ENCODE measurements at places on chromosomes 1 and 21.

- DNase-seq = no peak
Observed at GRCh38 chr1:158011714-158012113, 18.3 kb downstream of the KIRREL1 start.

DNA sequence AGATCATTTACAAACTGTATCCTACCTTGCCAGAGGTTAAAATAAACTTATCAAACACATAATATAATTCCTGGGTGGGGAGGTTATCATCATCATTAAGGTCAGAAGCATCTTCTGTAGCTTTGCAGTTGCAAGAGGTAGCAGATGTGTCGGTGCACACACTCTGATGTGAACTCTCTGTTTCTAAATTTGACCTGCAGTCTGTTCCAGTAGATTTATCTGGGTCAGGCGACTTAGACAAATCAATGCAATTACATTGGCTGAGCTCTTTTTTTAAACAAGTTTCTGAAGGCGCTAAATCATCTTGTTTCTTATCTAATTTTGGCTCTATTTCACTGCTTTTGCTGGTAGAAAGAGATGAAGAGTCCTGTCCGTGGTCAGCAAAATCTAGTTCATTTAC, 70.4 kb downstream of the PRPF38A start:
- no peak for DNase-seq

- no peak for DNase-seq
Observed at GRCh38 chr1:58710190-58711085, 10.6 kb upstream of the MYSM1 start.

DNA sequence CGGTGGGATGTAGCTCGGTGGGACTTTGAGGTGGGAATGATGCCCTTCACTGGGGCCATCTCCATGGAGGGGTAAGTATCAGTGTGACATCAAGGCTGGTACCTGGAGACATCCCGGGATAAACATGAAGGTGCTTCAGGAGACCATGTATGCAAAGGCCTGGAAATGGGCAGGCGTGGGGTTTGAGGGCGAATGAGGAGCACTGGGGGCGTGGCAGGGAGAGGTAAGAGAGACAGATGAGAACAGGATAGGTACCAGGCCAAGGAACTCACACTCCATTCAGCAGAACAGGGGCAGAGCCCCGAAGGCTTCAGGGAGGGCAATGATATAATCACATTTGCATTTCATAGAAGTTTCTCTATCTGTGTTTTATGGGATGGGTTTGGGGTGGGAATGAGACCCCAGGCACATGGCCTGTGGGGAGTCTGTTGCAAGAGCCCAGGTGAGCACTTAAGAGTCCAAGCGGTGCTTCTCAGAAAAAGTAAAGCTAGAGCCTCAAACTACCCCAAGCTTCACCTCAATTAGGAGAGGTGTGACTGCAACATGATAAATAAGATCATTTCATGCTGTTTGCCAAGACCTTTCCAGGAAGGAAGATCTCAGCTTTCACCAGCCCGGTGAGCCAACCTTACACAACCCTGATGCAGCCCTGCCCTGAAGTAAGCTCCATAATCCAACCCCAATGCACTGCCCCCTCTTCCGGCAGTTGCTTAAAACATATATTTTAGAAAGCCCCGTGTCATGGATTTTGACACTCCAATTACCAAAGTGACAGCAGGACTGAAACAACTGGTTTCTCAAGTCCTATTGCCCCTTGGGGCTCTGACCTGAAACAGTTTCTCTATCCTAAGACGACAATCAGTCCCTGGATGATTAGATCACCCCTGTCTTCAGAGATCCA, 7.4 kb downstream of the S100A9 start:
- no peak for DNase-seq

DNA sequence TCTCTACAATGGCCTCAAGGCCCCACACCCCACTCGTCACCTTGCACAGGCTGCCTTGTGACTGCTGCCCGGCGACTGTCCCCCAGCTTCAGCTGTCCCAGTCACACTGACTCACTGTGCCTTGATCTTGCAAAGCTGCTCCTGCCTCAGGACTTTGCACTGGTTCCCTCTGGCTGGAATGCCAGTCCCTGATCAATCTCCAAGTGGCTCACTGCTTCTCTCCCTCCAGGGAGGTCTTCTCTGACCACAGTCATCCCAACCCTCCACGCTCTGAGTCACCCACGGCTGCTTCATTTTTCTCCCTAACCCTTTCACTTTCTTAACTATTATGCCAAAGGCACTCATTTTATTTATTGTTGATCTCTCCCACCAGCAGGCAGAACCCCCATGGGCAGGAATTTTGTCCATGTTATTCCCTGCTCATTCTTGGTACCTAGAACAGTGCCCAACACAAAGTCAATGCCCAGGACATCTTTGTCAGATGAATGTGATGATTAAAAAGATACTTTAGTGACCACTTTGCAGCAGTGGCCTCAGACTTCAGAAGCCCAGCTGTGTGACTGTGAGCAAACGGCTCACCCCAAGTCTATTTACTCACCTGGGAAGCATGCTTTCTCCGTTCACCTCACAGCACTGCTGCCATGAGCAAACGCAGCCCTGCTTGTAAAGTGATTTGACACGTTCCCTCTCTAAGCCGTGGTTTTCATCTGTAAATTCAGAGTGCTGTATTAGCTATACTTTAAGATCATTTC, 53.4 kb downstream of the ZBTB18 start:
- DNase-seq = no peak

Measured in NCI-H524 treated with DMSO at 0.1 percent for 48 hours (cell line).